Stimulated activated CD4-positive, alpha-beta T cell treated with anti-CD3 and anti-CD28 coated beads, TNF-alpha, amount 100 ng/mL, for 24 hours (primary cell): ENCODE measurements at places on chromosomes 2 and 18.

DNA sequence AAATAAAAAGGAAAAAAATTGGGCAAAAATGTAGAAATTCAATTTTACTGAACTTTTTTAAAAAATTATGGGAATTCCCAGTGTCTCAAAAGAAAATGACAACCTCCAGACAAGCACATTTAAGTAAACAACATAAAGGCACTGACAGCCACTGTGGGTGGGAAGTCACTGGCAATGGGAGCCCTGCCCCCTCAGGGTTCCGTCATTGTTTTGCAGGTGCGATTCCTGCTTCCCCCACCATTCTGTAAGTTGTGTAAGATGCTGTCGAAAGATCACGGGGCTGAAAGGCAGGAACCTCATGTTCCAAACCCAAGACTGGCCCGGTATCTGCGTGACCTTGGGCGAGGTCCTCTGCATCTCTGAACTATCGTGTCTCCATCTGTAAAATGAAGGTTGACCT lies 15.8 kb upstream of the ASPRV1 start:
- DNase-seq, result no peak

DNA sequence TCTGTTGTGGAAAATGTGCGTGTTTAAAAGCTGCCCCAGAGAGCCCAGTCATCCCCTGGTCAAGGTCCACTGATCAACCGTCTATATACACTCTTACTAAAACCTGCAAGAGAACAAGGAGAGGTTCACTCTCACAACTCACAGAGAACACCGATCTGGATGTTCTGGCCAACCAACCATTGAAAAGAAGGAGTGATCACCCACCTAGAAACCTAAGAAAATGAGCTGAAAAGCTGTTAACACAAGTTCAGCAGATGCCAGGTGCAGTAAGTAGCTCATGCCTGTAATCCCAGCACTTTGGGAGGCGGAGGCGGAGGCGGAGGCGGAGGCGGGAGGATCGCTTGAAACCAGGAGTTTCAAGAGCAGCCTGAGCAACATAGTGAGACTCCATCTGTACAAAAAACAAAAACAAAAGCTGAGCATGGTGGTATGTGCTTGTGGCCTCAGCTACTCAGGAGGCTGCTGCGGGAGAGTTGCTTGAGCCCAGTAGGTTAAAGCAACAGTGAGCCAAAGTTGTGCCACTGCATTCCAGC lies 14.5 kb downstream of the ATG16L1 start:
- DNase-seq, result no peak

DNA sequence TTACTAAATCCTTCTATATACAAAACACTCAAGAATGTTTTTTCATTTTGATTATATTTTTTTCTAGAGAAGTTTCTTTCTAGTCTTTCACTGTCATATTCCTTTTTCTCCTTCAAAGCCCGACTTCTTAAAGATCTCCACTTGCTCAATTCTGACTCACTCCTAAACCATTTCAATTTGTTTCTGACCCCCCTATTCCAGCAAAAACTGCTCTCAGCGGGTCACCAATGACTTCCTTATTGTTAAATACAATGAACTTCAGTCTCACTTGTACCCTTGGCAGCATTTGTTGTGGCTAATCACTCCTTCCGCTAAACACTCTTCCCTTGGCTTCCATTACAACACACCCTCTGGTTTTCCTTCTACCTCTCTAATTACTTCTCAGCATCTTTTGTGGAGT lies 111.1 kb upstream of the RBBP8 start:
- DNase-seq, result no peak

GRCh38 chr2:157185476-157186227 lies 71.9 kb upstream of the GALNT5 start:
- no peak for DNase-seq

DNA sequence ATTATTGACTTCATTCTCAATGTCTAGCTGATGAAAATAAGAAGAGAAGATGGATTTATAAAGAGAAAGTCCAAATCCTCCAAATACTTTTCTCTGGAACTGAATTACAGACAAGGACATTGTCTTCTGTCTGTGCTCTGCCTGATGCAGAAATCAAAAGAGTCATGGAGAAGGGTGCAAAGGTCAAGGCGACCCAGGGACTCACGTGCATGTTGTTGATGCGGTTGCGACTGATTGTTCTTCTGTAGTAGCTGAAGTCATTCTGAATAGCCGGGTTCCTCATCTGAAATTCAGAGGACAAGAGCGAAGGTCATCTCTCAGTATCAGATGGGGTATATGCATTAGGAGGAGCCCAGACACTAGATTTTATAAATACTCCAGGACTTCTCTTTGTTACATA lies 104.4 kb downstream of the CYRIA start:
- no peak for DNase-seq

GRCh38 chr2:216057688-216058193 lies 23.9 kb downstream of the PECR start:
- peak; percentile 29 for DNase-seq

- no peak for DNase-seq
These were observed 24.6 kb downstream of the GPR55 start for GRCh38 chr2:230900336-230900995.

DNA sequence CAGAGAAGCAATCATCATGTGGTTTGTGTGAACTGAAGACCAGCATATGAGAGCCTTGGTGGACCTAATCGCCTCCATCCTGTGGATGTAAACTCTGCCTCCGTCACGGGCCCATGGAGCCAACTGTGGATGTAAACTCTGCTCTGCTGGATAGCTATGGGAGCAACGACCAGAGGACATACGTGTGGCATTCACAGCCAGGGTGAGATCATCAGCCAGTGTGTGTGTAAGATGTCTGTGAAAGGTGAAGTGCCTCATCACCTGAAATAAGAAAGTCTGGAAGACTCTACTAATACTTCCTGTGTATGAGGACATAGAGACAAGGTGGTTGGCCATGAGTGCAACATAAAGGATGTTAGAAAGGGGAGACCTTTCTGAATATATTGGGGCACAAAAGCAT lies 63.5 kb downstream of the CYB5A start:
- DNase-seq, result no peak

DNA sequence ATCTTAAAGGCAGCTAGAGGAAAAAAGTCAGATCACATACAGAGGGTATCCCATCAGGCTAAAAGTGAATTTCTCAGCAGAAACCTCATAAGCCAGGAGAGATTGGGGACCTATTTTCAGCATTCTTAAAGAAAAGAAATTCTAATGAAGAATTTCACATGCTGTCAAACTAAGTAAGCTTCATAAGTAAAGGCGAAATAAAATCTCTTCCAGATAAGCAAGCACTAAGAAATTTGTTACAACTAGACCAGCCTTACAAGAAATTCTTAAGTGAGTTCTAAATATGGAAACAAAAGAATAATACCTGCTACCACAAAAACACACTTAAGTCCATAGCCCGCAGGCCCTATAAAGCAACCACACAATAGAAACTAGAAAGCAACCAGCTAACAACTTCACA lies 186.1 kb downstream of the ETAA1 start:
- no peak for DNase-seq

GRCh38 chr2:135490376-135490775 lies 40.6 kb downstream of the ZRANB3 start:
- no peak for DNase-seq

- DNase-seq, result no peak
These were observed 14.1 kb upstream of the HOXD1 start for GRCh38 chr2:176174382-176174823.

DNA sequence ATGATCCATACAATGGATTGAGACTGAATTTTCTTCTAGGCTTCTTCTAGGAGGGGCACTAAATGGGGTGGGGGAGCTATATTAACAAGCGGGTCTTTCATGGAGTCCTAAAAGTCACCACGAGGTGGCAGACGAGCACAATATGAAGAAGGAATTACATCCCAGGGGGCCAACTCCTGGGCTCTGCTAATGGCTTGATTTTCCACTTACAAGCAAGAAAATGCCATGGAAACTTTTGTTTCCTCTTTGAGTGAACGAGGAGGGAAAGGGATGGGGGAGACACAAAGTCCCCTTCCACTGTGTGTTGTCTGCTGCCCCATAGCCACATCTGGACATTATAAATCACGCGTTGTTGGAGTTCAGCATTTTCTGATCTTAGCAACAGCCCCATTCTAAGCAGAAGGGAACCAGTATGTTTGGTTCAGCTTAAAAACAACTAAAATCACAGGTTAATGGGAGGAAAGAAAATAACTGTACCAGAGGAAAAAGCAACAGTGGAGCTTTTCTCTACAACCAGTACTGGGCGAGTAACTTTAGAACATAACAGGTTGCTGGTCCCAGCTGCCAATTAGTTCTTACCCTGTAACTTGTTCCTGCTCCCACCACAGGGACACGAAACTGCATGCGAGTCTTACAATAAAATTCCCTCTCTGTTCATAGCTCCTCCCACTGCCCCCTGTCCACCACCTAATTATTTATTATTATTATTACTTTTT lies 285.0 kb upstream of the PARD3B start:
- DNase-seq, result peak; percentile 9
